ENCODE measurements at places on chromosomes 1 and 21.
A peak's percentile ranks its signal among the peaks of the same experiment; 100 is the strongest.

DNA sequence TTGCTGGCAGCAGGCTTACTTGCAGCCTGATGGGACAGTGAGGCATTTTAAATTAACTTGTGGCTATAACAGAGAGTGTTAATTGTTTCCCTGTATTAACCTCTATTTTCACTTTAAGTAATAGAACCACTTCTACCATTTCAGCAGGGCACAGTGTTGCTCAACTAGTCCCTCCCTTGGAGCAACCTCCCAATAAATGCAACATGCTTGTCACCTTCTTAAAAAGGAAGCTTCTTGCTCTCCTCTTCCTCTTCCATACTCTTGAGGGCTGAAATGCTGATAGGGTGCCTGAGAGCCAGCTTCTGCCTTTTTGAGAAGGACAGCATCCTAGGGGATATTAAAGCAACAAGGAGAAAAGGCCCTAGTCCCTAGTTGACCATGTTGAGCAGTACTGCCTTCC is 52.1 kb downstream of the C4BPA start:
- no peak for DNase-seq

DNA sequence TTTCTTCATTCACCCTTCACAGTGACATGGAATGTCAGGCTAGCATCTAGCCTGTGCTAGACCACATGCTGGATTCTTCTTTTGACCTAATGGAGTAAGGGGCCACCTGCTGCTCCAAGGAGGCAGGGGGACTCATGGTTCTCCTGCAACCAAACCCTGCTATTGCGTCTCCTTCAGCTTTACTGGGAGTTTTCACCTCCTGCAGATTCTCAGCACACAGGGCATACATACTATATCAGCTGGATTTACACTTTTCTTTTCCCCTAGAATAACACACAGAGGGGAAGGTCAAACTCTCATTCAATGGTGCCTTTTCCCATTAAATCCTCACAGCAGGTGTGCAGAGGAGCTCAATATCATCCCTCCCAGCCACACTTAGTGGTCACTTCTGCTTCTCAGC is 16.6 kb upstream of the AK5 start:
- DNase-seq = no peak

- peak; percentile 17 for DNase-seq
Observed at GRCh38 chr1:180501865-180502360, 464 bp downstream of the ACBD6 start.

- no peak for DNase-seq
Observed at GRCh38 chr1:160446945-160447600, 46.7 kb downstream of the VANGL2 start.

- DNase-seq = no peak
Observed at GRCh38 chr1:67347688-67348472, 40.2 kb downstream of the IL12RB2 start.

GRCh38 chr1:43935711-43936427 is 2.3 kb downstream of the ARTN start:
- no peak for DNase-seq

- DNase-seq = no peak
Observed at GRCh38 chr1:4425892-4426291, 228.5 kb upstream of the AJAP1 start.

DNA sequence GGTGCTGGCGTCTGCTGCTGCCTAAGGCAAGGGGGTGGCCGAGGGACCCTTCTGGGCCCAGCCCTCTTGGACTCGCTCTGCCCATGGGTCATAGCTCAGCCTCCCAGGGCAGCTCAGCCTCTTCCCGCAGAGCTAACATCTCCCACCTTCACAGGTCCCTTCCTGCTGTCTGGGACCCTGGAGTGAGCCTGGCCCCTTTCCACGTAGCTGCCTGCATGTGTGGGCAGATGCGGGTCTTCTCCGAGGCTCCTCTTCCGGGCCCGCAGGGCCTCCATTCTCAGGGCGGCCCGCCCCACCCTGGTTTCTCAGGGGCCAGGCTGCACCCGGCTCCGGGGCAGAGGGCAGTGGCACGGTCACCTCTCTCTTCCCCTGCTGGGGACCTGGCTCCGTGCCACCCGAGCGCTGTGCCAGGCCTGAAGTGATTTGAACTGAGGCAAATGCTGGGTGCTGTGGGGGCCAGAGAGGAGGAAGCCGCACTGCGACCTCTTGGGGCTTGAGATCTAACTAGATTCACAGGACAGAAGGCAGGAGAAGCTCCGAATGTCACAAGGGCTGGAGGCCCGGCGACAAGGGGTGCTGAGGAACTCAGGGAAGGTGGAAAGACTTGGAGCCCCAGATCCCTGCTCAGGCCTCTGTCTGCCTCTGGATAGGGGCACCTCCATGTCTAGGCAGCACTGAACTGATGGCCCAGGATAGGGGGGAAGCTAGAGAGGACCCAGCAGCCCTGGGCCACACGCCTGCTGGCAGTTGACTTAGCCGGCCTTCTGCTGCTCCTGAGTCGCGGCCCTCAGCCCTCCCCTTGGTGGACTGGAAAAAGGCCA is 40.7 kb downstream of the COQ8A start:
- DNase-seq = no peak

DNA sequence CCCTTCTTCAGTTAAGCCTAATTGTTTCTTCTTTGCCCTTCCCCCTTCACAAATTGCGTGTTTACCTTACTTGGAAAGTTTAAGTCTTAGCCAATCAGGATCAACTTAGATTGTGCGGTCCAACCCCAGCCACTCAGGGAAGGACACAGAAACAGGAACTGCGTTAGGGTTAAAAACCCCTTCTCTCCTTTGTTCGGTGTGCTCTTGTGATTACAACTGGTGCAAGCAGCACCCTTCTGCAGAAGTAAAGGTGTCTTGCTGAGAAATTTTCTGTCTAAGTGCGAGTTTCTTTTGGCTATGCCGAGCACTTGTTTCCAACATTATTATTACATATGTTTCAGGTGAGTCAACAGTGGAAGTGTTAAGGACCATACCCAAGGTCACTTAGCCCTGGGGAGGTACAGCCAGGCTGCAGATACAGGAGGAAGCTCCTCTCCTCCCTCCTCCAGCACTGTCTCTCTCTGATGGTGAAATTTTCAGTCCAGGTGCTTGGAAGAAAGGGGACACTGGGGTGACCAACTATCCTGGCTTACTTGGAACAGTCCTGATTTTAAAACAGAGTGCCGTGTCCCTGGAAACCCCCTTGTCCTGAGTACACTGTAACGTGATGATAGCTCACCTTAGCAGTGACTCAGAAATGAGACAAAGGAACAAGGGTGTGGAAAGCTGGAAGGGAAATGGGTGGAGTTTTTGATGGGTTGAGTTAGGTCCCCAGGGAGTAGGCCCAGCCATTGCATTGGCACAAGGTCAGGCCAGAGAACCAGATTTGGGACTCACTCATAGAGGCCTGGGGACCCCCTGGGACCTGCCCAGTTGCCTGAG is 68.7 kb upstream of the KLHDC7A start:
- no peak for DNase-seq

GRCh38 chr1:77487631-77488030 is 194.8 kb downstream of the ZZZ3 start:
- no peak for DNase-seq

DNA sequence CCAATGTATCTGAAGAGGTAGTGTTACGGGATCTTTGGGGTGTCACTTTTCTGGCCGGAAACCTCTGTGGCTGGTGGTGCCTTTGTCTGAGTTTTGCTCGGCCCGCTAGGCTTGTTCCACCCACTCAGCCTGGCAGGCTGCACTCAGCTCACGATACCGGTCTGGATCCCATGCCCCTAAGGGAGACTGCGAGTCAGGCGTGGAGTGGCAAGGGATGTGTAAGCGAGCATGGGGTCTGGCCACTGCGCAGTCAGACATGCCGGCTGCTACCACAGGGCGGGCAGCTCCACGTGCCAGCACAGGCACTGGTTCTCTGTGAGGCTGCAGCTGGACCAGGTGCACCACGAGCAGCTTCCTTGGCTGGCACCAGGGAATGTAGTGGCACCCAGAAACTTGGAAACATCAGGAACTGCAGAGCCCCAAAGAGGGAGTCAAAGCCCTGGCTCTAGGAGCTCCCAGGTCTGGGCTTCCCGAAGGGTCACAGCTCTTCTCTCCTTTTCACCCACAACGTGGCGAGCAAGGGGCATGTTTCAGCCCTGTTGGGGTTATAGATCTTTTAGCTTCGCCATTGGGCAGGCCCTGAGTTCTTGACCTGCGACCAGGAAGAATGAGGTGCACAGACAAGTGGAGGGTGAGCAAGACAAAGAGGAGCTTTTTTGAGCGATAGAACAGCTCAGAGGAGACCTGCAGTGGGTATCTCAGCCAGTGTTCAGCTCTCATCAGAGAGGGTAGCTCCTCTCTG is 23.8 kb upstream of the LRRC8C start:
- DNase-seq = peak; percentile 56

DNA sequence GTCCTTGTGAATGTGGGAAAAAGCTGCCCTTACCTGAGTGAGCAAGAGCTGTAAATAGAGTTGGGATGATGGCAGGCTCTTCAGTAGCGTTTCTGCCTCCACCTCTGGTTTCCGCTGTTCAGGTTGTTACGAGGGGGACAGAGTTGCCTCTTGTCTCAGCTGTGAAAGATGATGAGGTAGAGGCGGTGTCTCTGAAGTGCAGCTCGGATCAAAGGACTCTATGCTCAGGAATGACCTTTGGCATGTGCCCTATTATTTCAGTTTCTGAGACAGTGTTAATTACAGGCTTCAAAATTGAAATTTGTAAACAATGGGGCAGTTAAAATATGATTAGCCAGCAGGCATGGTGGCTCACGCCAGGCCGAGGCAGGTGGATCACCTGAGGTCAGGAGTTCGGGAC is 70.3 kb downstream of the VPS26C start:
- no peak for DNase-seq

- DNase-seq = no peak
Observed at GRCh38 chr1:226322986-226323385, 14.0 kb upstream of the LIN9 start.

- no peak for DNase-seq
Observed at GRCh38 chr1:181013144-181013543, 9.5 kb downstream of the STX6 start.

Data from T-helper 1 cell (primary cell).